Activated naive CD4-positive, alpha-beta T cell (primary cell): ENCODE measurements at places on chromosomes 4 and X.

DNA sequence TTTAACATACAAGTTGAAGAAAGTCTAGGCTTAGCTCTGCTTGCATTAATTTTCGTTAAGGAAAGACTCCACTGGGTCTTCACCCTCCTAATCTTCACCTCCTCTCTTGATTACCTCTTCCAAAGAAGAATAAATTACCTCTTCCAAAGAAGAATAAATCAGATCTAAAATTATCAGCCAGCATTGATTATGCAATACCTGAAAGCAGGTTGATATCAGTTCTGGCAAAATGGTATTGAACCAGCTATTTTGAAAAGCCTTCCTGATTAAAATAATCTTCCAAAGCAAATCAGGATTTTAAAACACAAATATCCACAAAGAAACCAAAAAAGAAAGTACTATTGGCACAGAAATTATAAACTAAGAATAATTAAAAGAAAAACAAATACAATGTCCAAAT is 36.9 kb downstream of the CDKL2 start:
- DNase-seq = no peak

DNA sequence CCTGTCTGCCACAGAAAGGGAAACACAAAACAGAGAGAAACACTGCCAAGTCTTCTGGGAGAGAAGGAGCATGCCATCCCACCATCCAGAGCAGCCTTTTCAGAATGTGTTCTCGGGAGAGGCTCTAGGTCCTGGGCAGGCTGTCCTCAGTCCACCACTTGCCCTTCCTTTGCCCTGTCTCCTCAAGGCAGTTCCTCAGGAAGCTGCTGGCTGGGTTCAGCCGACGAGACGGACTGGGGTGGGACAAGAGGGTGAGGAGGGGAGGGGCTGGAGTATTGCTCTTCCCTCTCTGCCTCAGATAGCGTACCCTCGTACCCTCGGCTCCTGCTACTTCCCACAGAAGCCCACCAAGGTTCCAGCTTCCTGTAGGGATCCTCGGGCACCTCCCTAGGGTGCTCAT is 26.6 kb upstream of the LGI2 start:
- DNase-seq = no peak

DNA sequence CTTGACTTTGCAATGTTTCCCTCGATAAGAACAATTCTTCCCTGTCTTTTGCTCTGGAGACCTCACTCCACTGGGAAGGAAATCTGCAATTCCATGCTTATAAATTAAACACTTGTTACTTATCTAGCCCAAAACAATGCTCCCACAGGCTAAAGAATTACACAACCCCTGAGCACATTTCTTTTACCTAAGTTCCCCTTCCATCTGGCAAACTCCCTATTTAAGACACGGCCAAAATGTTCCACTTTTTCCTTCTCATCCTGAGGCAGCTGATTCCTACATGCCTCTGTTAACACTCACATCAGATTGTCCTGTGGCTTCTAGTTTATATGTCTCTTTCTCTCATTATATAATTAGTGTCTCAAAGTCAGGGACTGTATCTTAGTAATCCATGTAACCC is 211.7 kb downstream of the COX18 start:
- no peak for DNase-seq

DNA sequence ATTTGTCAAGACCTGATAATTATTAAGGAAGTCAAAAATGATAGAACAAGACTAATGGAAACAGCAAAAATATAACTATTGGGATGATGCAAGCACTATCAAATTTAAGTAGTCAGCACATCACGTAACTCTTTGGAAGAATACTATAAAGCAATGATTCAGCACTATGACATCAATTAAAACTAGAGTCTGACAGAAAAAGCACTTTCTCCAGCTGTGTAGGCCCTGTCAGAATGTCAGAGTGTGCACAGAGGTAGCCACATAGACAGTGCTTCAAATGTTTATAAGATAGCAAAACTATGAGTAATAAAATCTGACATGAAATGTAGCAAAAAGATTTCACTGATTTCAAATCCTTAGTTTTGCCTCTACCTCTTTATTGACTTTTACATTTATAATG is 1226.6 kb upstream of the ADGRL3 start:
- no peak for DNase-seq

DNA sequence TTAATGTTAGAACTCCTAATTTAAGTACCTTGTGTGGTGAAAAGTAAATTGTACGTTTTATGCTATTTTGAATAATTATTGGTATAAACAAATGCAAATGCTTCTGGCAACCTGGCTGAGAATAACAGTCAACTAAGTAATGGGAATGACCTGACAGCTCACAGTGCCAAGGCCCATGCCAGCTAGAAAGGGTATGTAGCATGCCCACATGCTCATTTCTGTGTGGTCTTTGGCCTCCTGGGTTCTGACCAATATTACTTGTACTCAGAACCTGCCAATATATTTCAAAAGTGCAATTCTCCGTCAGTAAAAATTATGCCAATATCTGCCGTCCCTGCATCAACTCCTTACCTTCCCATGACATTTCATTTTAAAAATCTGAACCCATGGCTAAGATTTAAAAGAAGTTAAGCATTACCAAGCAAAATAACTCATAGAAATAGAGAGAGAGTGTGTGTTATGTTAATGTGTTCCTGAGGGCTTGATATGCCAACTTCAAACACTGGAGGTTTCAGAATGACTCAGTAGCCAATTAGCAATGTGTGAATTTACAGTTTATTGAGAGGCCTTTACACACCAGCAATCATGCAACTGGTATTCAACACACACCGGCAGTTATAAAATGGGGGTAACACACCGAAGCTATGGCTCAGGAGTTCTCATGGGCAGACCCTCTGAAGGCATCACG is 820.8 kb downstream of the FSTL5 start:
- no peak for DNase-seq

GRCh38 chr4:20341134-20341738 is 89.5 kb downstream of the SLIT2 start:
- no peak for DNase-seq

DNA sequence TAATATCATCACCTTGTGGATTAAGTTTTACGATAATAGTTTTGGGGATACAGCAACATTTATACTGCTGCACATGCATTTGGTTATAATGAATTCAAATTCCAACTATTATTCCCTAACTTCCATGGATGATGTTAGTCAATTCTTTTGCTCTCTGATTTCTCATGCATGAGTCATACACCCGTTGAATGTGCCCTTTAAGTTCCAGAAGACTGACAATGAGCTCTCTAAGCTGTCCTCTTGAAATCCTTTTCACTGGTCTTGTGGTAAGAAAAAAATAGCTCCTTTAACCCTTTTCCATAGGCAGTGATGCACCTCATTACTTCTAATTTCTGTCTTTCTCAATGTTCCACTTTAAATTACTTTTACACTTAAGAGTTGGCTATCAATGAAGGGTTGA is 1095.2 kb upstream of the POU3F4 start:
- DNase-seq = no peak

GRCh38 chrX:103687696-103688201 is 1.2 kb upstream of the MORF4L2 start:
- peak; percentile 12 for DNase-seq

DNA sequence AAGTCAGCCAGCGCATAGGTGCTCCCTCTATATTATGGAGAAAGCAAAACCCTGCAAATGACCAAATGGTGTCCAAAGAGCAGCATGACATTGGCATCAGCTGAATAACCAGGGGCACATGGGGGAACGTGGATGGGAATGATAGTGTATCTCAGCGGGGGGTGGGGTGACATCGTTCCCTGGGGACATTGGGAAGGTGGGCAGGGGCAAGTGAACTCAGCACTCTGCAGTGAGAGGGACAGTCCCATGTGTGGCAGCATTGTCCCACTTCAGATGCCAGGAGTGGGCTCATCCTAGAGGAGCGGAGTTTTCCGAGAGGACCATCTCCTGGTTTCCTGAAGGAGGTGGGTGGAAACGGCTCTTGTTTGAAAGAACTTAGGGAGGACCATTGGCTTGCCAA is 64.8 kb downstream of the NELFA start:
- DNase-seq = no peak

- no peak for DNase-seq
These were observed 313.1 kb upstream of the TACR3 start for GRCh38 chr4:104032896-104033295.

DNA sequence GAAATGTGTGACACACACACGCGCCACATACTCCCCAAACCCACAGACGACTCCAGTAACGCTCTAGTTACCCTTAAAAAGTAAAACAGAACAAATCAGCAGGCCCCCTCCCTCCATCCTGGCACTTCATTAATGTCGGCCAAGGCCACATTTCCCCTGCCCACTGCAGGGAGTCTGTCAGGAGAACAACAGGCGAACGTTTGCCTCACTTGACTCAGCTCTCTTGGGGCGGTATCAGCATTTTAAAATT is 671 bp upstream of the FHIP1A start:
- DNase-seq = no peak

- no peak for DNase-seq
These were observed 695 bp downstream of the MTM1 start for GRCh38 chrX:150569155-150569477.

GRCh38 chrX:92213786-92214185 is 434.6 kb downstream of the PCDH11X start:
- DNase-seq = no peak

DNA sequence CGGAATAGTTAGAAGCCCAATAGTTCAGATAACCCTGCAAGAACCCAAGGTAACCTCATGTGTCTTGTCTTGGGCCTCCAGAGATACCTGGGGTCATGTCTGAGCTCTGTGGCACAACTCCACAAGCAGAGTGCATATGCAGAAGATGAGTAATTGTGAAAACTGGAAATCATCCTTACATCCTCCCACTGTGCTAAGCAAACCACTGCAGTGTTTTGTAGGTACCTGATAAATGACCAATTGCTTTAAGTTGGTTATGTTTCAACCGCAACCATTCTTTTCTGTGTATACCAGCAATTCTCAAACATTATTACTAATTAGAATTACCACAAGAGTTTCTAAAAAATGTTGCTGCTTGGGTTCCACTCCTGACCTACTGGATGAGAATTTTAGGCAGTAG is 73.2 kb downstream of the CBLL2 start:
- no peak for DNase-seq

GRCh38 chrX:132016628-132017430 is 6.3 kb upstream of the STK26 start:
- DNase-seq = no peak

DNA sequence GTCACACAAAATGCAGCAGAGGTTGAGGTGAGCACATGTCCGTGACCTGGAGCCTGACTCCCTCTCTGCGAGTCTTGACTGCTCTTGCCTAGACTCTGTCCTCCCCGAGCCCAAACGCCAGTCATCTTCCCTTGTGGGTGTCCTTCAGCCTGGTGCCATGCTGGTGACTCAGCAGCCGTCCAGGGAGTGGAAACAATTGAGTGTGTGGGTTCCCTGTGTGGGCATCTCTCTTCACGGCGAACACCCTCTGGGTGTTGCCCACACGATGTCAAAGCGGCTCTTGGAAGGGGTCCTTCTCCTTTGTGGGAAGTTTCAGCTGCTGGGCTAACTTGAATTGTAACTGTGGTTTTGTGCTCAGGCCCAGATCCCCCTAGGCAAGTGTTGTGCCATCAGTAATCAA is 17.5 kb upstream of the MSANTD1 start:
- no peak for DNase-seq

GRCh38 chr4:38600575-38600974 is 63.4 kb upstream of the KLF3 start:
- DNase-seq = no peak

DNA sequence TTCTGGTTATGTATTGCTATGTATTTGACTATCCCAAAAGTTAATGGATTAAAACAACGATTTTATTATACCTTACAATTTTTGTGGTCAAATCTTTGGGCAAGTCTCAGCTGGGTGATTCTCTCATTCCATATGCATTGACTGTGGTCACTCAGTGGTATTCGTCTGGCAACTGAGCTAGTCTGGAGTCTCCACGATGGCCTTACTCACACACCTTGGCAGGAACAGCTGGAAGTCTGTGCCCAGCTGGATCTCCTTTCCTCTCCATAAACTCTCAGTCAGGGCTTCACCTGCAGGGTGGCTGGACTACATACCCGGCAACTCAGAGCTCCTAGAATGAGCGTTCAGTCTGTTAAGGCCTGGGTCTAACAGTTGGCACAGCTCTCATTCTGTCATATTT is 141.1 kb upstream of the WDFY3 start:
- DNase-seq = no peak

DNA sequence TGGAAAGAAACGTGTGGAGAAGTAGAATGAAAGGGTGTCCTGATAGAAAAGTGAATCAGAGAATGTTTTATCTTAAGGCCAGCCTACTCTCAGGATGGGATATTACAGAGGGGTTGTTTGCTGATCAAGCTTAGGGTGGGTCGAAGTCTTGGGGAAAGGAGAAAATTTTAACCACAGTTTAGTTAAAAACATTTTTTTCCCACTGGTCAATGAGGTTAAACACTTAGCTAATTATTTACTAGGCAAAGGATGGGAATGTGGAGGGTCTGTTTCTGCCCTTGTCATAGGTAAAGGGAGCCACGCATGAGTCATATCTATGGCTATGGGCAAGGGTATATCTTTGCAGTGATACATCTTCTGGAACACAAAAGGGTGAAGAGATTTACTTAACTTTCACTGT is 16.1 kb upstream of the SULT1E1 start:
- DNase-seq = no peak

GRCh38 chr4:87584222-87584908 is 24.0 kb upstream of the DSPP start:
- DNase-seq = no peak

DNA sequence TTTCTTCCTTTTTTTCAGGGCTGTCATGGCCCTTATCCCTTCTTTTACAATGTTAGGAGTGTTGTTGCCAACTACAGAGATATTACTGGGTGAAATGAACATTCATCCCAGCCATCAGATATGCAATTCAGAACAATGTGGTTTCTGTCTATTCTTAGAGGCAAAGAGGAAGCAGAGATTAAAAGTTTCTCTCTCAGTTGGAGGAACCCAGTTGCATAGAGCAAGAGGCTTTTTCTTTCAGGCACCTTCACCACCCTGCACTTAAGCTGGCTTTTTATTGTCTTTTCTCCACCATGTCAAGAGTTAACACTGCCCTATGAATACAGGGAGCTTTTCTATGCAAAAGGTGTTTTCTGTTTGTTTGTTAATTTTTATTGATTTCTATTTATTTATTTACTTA is 1559.6 kb upstream of the IGFBP7 start:
- DNase-seq = no peak
